ENCODE measurements at places on chromosomes 1 and 21. TPM values are rescaled to one million over a fixed set of nuclear protein-coding genes. Genes with fewer than 3 reads are reported as not detected.

Gene OLFML2B
- 0.08 TPM for total RNA-seq

Gene IGSF21
- not detected for total RNA-seq

Gene CD1B
- total RNA-seq: not detected

Gene PIGR
- not detected for total RNA-seq

Gene PRDM2
- 140 TPM for total RNA-seq

Gene LCE1A
- total RNA-seq: not detected

Gene TFF2
- not detected for total RNA-seq

Gene LCE1F
- not detected for total RNA-seq

Gene TENT5C
- 123 TPM for total RNA-seq

Gene KIAA1614
- total RNA-seq: 0.14 TPM

Gene TNN
- not detected for total RNA-seq

Gene PCSK9
- total RNA-seq: not detected

Gene PPFIA4
- 0.93 TPM for total RNA-seq

Gene ZFP69B
- total RNA-seq: 1.8 TPM

Gene AADACL3
- total RNA-seq: not detected

Gene FAM72D
- total RNA-seq: not detected

Gene GJC2
- 2.1 TPM for total RNA-seq

Gene PGLYRP4
- total RNA-seq: not detected

Gene DDX59
- total RNA-seq: 27.6 TPM

Gene DPM3
- total RNA-seq: 17.6 TPM

Gene TP73
- not detected for total RNA-seq

Gene ERICH3
- total RNA-seq: not detected

Gene COL11A1
- not detected for total RNA-seq

Gene B3GALT2
- 0.25 TPM for total RNA-seq

Gene CD5L
- not detected for total RNA-seq

Gene CFAP126
- total RNA-seq: not detected

Gene CTSE
- total RNA-seq: not detected

Gene ARHGEF16
- total RNA-seq: 0.11 TPM

Gene ANKRD34A
- 0.47 TPM for total RNA-seq

Gene CLDN14
- total RNA-seq: not detected

Gene FBXO44
- total RNA-seq: 48.4 TPM

Gene KCNE1
- not detected for total RNA-seq

Gene DEPDC1
- not detected for total RNA-seq

Gene SPATA45
- total RNA-seq: not detected
